Activated naive CD8-positive, alpha-beta T cell treated with anti-CD3 and anti-CD28 coated beads, Interleukin-2, amount 50 U/mL, for 24 hours (primary cell): ENCODE measurements at places on chromosomes 7 and 10.

DNA sequence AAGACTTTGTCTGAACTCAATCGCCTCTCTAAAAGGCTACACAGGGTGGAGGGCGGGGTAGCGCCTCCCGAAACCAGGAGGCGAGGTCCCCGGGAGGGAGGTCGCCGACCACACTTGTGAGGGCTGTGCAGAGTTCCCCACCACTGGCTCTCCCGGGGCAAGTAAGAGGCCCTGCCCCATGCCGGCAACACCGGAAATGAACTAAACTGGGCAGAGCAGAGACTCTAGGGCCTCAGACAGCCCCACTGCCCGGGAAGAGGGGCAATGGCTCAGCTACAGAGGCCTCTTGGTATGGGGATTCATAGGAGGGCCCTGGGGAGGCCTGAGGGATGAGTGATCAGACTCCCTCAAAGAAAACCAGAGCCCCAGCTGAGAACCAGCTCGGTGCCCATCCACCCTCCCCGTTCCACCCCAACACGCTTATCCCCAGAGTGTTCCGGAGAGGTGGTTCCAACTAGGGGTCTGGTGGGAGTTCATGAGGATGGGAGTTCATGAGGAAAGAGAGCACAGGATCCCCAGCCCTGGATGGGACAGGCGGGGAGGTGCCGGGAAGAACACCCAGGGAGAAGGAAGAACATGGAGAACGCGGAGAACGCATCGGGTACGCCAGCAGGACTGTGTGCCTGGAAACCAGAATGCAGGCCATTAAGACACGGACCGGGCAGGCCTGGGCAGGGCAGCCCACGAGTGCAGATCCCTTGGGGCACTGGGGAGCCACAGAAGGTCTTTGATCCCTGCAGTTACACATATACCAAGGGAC, 89.4 kb upstream of the MYL10 start:
- no peak for DNase-seq

GRCh38 chr7:108347616-108348015, 108.6 kb downstream of the NRCAM start:
- DNase-seq = no peak

GRCh38 chr7:106054971-106055532, 57.1 kb downstream of the SYPL1 start:
- DNase-seq = no peak

DNA sequence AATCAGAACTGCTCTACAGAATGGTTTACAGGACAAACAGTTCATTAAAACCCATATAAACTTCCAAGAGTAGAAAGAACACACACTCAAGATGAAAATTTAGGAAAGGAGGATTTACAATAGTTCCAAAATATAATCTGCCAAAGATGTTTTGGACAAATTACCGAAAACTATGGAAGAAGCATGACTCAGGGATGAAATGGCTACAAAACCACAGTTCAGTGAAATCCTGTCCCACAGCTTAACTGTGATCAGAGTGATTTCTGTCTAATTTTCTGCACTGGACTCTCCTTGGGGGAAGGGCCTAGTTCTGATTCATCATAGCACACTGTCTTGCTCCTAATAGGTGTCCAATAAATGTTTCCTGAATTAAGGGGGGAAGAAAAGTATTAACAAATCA, 82.2 kb downstream of the HIPK2 start:
- no peak for DNase-seq

DNA sequence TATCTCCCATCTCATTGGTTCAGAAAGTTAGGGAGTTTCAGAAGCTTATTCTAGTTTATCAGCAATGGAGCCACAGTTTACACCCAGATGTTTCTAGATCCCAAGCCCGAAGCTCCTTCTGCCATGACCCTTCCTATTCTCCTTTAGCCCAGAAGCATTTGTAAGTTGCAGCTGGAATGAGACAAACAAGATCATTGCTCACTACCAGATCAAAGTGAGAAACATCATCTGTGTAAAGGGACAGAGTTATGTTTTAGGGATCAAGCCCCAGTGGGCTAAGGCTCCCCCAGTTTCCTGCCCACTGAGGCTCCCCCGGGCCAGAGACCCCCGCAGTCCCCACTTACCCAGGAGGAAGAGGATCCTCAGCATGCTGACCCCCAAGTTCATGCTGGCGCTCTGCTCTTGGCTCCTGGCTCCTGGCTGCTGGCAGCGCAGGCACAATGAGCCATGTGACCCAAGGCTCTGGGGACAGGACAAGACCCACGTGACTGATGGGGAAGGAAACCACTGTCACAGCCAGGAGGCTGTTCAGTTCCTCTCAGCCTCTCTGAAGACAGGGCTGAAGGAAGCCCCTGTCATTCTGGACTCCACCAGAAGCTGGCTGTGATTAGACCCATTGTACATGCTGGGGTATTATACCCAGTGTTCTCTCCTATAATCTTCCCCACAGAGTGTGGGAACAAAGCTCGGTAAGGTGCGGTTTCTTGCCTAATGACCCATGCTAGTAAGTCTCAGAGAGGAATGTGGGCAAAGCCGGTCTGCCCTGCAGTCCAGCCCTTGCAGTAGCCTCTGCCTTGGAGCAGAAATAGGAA, at the start of gene TMEM273:
Gene TMEM273, minus strand, starts transcription at position 442 of the 812 bp plus-strand sequence. Its CDS starts 55 bp downstream, at position 387.
- peak; percentile 32 for DNase-seq

GRCh38 chr10:33621101-33621500, 286.6 kb upstream of the NRP1 start:
- DNase-seq = no peak

- DNase-seq = no peak
These were observed 186.7 kb upstream of the PLXDC2 start for GRCh38 chr10:19629567-19629966.

- DNase-seq = no peak
These were observed 32.7 kb downstream of the SNX8 start for GRCh38 chr7:2281541-2281940.

DNA sequence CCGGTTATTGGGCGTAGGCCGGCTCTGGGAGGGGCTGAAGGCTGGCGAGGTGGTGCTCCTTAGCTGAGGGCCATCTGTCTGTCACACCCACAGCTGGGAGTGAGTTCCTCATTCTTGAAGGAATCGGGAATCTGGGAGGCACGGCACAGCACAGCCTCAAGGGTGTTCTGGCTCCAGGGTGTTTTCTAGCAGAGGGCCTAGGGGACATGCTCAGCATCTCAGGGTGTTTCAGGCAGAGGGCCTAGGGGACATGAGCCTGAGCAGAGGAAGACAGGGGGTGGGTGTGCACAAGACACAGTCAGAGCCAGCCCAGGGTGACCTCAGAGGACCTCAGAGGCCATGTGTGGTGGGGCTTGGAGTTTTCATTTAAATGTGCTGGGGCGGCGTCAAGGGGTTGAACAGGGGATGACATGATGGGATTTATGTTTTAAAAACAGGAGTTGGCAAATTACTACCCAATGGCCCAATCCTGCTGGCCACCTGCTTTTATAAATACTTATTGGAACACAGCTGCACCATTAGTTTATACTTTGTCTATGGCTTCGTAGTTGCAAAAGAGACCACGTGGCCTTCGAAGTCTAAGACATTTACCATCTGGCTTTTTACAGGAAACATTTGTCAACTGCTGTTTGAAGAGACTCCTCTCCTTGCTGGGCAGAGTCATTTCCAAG, 121.6 kb downstream of the PRKAG2 start:
- DNase-seq = no peak

GRCh38 chr7:66123175-66123528, 8.5 kb downstream of the CRCP start:
- no peak for DNase-seq

GRCh38 chr7:22093936-22094335, 148.2 kb upstream of the CDCA7L start:
- no peak for DNase-seq

DNA sequence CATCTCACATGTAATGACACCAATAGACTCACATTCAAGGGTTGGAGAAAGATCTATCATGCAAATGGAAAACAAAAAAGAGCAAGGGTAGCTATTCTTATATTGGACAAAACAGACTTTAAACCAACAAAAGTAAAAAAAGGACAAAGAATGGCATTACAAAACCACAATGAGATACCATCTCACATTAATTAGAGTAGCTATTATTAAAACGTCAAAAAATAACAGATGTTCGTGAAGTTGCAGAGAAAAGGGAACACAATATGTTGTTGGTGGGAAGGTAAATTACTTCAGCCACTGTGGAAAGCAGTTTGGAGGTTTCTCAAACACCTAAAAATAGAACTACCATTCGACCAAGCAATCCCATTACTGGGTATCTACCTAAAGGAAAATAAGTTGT, 197.0 kb downstream of the SNX13 start:
- no peak for DNase-seq

DNA sequence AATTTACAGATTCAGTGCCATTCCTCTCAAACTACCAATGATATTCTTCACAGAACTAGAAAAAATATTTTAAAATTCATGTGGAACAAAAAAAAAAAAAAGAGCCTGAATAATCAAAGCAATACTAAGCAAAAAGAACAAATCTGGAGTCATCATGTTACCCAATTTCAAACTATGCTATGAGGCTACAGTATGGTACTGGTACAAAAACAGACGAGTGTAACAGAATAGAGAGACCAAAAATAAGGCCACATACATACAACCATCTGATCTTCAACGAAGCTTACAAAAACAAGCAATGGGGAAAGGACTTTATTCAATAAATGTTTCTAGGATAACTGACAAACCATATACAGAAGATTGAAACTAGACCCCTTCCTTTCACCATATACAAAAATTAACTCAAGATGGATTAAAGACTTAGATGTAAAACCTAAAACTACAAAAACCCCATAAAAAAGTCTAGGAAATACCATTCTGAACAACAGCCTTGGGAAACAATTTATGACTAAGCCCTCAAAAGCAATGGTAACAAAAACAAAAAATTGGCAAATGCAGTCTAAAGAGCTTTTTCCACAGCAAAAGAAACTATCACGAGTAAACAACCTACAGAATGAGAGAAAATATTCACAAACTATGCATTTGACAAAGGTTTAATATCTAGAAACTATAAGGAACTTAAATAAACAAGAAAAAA, 207.7 kb downstream of the PTN start:
- DNase-seq = no peak

DNA sequence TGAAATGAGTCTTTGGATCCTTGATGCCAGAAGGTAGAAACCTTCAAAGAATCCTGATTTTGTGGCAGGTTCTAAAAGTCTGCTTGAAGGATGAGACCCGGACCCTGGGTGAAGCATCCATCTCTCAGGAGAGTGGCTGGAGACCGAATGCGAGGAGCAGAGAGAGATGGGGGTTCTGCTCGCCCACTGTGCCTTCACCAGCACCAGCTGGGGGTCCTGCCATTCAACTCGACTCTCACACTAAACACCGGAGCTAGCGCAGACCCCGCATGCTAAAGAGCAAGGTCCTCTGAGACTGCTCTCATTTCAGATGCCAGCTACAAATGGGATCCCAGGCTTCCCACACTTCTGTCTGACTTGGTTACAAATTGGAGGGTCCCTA, 218.4 kb downstream of the GLRX3 start:
- no peak for DNase-seq

GRCh38 chr10:43585046-43585445, 10.6 kb upstream of the ZNF239 start:
- DNase-seq = no peak

GRCh38 chr7:91551377-91552175, 287.3 kb downstream of the FZD1 start:
- DNase-seq = no peak

GRCh38 chr7:156487811-156488533, 152.6 kb upstream of the RNF32 start:
- no peak for DNase-seq

- DNase-seq = peak; percentile 20
These were observed at the start of gene VIPR2 for GRCh38 chr7:159144758-159145489. TSS of gene VIPR2 (minus strand) at chr7:159144867. CDS start at chr7:159144771, 96 bp downstream.

DNA sequence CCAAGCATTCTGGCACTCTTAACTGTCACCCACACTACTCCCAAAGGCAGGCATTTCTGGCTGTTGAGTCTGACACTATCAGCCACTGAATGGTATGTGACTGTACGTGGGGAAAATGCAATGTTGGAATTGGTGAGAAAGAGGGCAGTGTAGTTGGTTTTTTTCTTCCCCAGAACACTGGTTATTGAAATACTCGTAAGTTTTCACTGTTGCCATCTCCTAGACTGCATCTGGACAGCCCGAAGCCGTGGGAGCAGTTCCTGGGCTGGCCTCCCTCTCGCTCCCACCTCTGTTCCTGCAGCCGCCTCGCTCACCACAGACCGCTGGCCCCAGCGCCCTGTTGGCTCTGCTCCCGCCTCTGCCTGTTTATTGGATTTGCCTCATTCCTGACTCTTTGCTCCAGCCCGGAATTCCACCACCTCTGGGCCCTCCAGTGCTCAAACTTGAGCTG, 5.7 kb downstream of the PLCE1 start:
- no peak for DNase-seq

DNA sequence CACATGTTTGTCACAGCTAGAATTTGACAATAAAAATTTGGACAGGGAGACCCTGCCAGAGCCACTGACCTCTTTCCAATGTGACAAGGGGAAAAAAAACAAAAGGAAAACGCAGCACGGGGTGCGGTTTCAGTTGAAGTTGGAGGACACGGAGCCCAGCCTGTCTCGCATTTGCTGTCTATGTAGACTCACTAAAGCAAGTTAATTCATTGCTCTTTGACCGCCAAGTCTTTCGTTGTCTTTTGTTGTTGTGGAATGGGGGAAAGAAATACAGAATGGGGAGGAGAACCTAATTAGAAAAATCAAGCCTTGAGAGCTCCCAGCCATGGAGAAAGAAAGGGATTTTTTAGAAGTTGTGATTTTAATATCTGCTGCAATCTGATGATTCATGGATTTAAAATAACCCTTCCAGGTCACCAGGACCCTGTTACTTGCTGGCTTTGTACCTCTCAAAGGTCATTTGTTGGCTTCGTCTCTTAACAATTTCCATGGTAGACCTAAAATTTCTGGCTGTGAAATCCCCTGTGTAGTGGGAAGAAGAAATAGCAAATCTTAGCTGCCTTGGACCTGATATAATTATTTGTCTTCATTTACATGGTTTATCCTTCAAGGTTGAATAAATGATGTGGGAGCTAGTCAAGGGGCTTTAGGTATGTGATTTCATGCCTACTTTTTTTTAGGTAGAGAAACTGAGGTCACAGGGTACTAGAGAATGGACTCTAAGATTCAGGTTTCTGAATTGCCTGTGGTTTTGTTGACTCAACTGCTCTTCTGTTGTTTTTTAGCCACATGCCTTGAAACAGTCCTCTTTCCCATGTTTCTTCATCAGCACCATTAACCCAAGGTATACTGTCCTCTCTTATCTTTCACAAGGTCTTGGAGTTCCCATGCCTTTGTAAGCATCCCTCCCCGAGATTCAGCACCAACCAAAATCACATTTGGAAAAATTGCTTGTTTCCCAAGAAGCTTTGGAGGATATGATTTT, 78.7 kb downstream of the TCF7L2 start:
- DNase-seq = no peak

GRCh38 chr10:59124187-59124586, 52.3 kb upstream of the PHYHIPL start:
- no peak for DNase-seq
